ELR (cell line): ENCODE measurements at places on chromosomes 4 and X.
A peak's percentile ranks its signal among the peaks of the same experiment; 100 is the strongest.

DNA sequence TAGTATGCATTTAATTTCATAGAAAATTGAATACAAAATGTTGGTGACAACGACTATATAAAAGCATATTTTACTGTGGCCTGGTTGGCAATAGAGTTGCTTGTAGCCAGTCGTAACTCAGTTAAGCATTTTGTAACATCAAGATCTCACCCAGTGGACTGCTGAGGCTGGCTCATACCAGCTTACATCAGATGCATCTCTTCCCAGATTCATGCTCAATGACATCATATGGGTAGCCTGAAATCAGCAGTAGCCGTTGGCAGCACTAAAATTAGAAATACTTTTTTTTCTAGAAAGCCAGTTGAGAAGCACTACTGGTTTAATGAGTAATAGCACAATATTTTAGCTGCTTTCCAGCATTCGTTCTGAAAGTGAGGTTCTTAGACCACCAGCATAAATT, 341.2 kb downstream of the TECRL start:
- peak; percentile 52 for DNase-seq

DNA sequence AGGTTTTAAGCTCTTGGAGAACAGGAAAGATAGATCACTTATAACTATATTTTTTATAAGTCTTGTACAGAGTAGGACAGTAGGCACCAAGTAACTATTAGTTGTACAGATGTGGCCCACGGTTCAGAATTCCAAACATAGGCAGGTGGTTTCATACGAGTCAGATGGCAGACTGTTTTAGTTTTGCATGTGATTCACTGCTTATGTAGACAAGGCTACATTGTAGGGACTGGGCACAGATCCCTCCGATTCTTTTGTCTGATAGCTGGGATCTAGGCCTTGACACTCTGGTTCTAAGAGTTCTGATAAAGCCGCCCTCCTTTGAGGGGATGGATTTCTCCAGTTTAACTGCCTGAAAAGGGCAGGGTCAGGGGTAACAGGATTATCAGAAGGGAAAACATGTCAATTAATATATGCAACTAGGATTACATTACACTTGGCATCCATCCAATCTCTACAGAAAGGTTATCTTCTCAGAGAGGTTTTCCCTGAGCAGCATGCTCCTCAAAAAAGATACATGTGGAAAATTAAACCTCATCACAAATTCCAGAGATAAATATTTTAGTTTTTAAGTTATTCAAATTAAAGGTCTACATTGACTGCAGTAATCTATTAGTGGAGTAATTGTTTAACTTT, 87.8 kb downstream of the SPRY1 start:
- no peak for DNase-seq

GRCh38 chrX:118221733-118222132, 105.1 kb upstream of the KLHL13 start:
- DNase-seq: no peak

DNA sequence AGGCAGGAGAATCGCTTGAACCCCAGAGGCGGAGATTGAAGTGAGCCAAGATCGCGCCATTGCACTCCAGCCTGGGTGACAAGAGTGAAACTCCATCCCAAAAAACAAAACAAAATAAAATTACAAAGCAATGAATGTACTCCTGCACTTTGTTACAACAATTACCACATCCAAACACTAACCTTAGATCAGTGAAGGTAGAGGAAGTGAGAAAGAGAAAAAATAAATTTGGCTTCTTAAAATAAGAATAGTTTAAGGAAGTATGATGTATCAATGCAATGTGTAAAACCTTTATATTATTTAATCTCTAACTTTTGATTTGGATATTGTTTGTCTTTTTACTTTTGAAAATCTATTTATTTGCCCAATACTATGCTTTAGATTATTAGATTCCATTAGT, 21.7 kb upstream of the CSN1S1 start:
- no peak for DNase-seq

DNA sequence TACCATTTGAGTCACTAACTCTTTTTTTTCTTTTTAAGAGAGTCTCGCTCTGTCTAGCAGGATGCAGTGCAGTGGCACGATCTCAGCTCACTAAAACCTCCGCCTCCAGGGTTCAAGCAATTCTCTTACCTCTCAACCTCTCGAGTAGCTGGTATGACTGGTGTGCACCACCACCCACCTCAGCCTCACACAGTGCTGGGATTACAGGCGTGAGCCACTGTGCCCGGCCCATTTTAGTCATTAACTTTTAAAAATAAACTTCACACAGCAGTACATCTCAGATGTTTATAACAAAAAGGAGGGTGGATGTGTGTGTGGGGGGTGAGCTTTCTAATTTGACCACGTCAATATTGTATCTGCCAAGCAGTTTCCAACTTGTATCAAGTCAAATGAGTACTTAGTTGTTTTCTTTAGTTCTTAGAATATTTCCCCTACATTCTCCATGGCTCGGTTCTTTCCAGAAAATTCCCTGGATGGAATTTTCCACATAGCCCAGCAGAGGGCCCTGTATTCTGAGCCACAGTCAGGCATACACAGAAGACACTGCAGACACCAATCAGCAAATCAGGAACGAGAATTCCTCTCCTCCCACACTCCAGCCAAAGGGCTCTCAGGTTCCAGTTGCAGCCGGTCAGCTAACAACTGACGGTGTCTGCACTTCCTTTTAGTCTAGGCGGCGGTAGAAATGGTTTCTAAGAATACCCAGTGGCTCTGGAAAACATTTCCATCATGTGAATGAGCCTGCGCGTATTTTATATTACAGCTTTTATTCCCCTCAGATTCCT, 20.1 kb upstream of the ARAF start:
- peak; percentile 90 for DNase-seq

- DNase-seq: no peak
Measured at GRCh38 chr4:68569466-68570121, 6.5 kb downstream of the UGT2B17 start.

GRCh38 chr4:2662598-2662997, 93.5 kb downstream of the TNIP2 start:
- peak; percentile 90 for DNase-seq

- DNase-seq: no peak
Measured at GRCh38 chrX:145552643-145553042, 265.0 kb upstream of the SLITRK2 start.

- DNase-seq: peak; percentile 61
Measured at GRCh38 chr4:145920205-145920604, 18.4 kb downstream of the ZNF827 start.

DNA sequence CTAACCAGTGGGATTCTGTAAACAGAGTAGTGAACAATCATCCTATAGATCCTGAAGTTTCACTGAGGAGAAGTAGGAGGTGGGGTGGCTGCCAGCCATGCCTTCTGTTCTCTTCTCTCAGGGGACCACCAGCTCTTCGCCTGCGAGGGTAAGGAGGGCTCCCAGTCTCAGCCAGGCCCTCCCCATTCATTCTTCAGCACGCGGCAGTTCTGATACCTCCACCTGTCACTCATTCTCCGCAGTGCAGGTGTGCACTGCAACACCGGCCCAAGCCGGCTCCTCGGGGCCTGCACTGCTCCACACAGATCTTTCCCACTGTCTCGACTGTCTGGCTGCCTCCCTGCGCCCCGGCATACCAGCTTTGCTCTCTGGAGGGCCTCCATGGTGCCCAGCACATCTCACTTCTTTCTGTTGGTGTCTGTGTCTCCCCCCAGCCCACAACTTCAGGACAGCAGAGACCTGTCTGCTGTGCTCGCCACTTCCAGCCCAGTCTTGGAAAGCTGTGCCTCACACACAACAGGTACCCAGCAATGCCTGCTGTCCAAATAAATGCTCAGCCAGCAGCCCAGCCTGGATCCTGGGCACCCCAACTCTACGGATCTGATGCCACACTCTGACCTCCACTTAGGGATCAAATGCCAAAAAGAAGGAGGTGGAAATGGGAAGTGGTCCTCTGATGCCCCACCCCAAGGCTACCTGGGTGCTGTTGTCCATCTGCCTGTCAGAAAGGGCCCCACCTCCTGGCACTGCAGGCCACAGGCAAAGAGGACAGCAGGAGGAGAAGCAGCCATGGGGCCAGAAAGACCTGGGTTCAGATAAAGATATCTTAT, 29.0 kb downstream of the ACOX3 start:
- no peak for DNase-seq

DNA sequence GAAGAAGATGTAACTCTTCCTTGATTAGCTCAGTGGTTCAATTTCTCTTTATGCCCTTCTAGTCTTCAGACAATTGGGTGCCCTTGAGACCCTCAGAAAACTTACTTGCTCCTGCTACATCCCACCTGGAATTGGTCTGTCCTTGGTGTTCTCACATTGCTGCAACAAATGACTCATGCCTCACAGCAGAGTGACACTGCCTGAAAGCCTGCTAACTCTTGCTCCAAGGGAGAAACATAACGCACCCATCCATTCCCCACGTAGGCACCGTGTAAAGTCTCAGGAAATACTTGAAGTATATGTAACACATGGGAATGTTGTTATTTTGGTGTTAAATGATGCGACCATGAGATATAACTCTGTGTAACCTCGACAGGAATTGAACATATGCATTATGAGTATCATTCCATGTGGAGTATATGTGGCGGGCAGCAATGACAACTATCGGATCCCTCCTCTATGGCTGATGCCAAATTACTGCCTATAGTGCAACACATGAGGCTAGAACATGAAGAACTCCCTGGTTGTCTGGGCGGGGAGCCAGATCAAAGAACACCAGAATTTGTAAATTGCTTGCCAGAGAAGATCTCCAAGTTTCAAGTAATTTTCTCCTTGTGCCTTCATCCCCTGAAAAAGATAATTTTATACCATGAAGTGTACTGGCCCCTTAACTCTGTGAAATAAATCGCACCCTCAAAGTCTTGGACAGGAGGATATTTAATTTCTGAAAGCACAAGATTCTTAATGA, 231.3 kb upstream of the STK26 start:
- DNase-seq: peak; percentile 15

DNA sequence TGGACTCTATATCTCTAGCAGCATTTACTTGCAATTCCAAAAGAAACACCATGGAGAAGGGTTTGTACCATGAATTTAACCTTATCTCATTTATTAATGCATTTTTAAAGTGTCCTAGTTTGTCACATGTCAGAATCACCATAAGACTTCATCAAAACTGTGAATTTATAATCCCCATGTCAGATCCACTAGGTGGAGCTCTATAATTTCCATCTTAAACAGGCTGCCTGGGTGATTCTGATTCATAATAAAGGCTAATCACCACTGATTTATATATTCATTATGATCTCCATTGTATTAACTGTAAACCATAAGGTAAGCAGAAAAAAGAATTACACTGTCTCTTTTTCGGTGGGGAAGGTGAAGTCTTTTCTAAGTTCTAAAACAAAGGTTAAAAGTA, 4.0 kb downstream of the TCEAL2 start:
- DNase-seq: peak; percentile 17

DNA sequence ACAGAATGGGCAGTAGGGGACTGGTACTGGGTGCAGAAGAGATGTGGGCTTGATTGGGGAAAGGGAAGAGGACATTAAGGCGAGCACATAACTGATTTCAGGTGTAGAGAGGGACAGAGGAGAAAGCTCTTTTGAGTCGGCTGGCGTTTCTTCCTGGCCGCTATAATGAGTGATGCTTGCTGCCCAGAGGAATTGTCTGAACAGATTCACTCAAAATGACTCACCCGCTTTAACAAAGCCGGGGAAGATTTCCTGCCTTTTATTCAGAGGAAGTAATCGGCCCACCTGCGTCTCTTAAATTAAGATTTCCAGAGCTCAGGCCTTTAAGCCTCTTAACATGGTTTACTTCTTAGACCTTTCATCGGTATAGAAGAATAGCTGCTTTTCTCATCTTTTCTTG, 102.1 kb upstream of the AP1S2 start:
- DNase-seq: peak; percentile 65

- peak; percentile 13 for DNase-seq
Measured at GRCh38 chr4:26424838-26425237, 65.4 kb downstream of the CCKAR start.

DNA sequence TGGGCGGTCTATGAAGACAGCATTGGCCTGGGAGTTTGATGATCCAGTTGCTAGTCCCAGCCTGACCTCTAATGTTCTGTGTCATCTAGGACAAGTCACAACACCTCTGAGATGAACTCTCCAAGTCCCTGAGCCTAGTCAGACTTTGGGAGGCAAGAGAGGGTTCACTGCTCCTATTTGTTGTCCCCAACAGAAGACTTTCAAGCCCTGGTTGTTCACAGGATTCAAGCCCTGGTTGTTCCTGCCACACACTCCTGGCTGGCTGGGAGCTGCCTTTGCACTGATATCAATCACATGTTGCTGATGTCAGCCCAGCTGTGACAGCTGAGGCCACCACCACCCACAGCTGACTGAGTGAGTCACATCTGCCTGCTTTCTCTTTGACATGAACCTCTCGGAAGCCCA, 253.2 kb upstream of the RASGEF1B start:
- DNase-seq: no peak

DNA sequence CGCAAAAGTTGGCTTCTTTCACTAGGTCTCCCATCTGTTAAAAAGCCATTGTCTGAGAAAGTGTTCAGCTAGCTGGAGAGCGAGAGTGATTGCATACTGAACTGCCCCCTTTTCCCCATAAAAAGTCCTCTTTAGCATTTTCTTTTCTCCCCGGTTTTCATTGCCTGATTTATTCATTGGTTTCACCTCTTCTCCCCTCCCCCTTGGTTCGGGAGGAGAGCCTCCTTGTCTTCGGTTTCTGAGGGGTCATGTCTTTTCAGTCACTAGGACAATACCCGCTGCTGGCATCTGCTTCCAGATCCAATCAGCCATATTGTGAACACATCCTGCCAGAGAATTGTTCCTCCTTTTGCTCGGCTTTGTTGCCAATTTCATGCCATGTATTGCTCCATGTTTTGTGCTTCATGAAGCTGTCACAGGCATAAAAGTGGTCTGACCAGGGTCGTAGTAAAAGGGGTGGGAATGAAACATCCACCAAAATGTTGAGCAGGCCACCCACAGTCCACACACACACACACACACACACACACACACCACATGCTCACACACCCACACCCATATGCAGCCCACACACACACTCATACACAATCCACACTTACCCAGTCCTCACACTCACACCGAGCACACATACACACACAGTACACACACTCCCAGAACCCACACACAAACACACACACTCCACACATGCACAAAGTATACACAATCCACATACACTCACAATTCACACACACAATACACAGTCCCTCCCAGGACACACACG, 136.0 kb downstream of the NKX6-1 start:
- no peak for DNase-seq

GRCh38 chr4:38868059-38868960, 704 bp downstream of the FAM114A1 start:
- peak; percentile 48 for DNase-seq

- DNase-seq: no peak
Measured at GRCh38 chrX:40082447-40083119, 15.2 kb downstream of the BCOR start.

DNA sequence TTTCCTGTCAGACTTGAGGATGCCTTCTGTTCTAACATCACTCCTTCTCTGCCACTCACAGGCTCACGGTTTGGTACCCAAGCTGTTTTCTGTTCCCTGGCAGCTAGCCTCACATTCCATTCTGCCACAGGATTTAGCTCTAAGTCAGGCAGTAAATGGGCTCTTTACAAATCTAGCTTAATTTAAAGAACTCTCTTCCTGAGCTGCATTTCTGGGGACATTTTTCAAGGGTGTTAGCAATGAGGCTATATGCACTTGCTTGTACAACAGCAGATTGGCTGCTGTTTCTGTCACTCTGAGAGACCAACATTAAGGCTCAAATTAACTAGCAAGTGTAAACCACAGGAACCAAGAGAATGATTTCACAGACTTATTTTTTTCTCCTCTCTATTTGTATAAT, 337.8 kb upstream of the NOCT start:
- DNase-seq: no peak

GRCh38 chr4:8368061-8368481, 72.5 kb downstream of the ACOX3 start:
- DNase-seq: no peak

- DNase-seq: no peak
Measured at GRCh38 chr4:84916227-84916626, 50.3 kb downstream of the WDFY3 start.

GRCh38 chr4:165016971-165017370, 14.8 kb upstream of the TRIM60 start:
- peak; percentile 10 for DNase-seq
